ENCODE measurements at places on chromosomes 7 and 10.
A peak's percentile ranks its signal among the peaks of the same experiment; 100 is the strongest.

DNA sequence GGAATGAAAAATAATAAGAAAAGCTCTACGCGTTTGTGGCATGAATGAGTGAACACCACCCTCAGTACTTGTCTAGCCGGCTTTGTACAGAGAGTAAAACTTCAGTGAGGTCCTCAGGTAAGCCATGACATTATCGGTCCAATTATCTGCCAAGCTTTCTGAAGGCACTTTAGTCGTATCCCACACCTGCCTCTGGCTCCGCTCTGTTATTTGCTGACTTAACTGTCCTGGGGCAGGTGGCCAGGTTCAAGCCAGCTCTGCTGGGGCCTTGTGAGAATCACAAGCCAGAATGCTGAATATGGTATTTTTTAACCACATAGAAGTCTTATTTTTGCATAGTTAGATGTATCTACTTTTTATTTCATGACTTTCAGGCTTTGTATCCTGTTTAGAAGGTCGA lies 66.0 kb upstream of the FHIP2A start:
- no peak for DNase-seq

- peak; percentile 98 for DNase-seq
These were observed 33.7 kb downstream of the DDC start for GRCh38 chr7:50531401-50531911.

GRCh38 chr10:93131986-93132385 lies 58.3 kb downstream of the CYP26A1 start:
- no peak for DNase-seq

GRCh38 chr7:35697414-35698175 lies 2.7 kb upstream of the HERPUD2 start:
- DNase-seq, result no peak

- DNase-seq, result peak; percentile 5
These were observed 192.9 kb upstream of the SH2B2 start for GRCh38 chr7:102093599-102094315.

DNA sequence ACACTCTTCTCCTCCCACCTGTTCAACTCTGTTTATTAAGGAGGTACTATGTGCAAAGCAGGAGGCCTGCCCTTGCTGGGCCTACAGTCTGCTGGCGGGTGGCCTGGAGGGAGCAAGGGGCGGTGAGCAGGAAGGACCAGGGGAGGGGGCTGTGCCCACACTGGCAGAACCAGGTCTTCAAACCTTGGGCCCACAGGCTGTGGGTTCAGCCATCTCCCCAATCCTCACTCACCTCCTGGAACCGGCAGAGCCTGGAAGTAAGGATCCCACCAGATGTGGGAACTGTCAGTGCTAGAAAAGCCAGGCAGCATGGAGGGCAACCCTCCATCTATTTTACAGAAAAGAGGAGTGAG lies 50.8 kb downstream of the CAMK2B start:
- no peak for DNase-seq

DNA sequence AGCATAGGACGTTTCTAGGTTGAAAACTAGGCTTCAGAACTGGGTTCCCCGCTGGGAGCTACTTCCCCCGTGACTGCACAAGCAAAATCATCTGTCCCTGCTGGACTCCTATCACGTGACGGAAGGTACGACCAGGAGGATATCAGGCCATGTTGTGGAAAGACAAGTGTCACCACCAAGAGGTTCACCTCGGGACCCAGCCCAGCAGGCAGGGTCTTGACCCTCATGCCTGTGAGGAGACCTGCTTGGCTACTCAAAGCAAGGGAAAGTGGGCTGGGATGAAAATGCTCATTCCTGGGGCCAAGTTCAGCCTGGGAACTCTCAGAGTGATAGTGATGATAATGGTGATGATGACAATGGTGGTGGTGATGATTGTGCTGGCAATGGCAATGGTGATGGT lies 32.3 kb upstream of the DPYSL4 start:
- no peak for DNase-seq

- no peak for DNase-seq
These were observed 93.4 kb downstream of the PIP4K2A start for GRCh38 chr10:22620929-22621328.

- DNase-seq, result no peak
These were observed 31.9 kb downstream of the CPED1 start for GRCh38 chr7:121020249-121020988.

- no peak for DNase-seq
These were observed 31.0 kb downstream of the FRMPD2 start for GRCh38 chr10:48243487-48243886.

GRCh38 chr7:4681886-4682620 lies at the start of gene FOXK1:
TSS of gene FOXK1 (plus strand) at chr7:4682295. CDS start at chr7:4682309, 14 bp downstream.
- peak; percentile 24 for DNase-seq

DNA sequence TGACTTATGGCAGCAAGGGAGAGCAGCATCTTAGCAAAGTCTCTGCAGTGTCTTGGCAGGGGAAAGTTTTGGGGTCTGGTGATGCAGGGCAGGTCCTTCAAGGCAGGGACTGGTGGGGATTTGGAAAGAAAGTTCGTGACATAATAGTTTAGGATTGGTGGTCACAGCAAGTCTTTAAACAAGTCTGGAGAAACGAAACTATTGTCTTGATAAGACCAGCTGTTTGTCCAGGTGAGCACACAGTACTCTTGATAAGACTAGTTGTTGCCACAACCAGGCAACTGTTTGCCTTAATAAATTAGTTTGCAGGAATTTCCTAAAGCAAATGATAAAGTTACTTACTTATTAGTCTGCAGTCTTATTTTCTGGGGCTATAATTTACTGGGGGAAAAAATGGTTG lies 136.1 kb downstream of the AKR1D1 start:
- no peak for DNase-seq

DNA sequence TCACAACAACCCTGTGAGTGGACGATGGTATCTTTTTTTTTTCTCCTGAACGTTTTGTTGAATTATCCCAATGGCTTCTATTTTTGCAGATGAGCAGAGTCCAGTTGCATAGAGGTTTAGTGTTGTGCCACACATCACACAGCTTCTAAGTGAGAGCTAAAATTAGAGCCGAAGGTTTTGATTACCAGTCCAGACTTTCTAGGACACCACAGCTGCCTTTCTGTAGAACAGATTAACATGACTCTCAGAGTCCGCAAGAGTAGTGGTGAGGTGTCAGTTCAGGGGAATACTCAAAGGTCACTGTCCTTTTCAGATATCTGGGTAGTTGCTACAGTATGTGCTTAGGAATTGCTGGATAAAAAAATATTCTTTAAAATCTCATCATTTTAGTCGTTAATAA lies 13.8 kb downstream of the SGPL1 start:
- no peak for DNase-seq

- DNase-seq, result no peak
These were observed 17.7 kb downstream of the FGFR2 start for GRCh38 chr10:121580276-121581116.

GRCh38 chr7:6482743-6483119 lies 35.0 kb upstream of the DAGLB start:
- DNase-seq, result no peak
